ENCODE measurements at places on chromosomes 16 and 17.
A peak's percentile ranks its signal among the peaks of the same experiment; 100 is the strongest.

DNA sequence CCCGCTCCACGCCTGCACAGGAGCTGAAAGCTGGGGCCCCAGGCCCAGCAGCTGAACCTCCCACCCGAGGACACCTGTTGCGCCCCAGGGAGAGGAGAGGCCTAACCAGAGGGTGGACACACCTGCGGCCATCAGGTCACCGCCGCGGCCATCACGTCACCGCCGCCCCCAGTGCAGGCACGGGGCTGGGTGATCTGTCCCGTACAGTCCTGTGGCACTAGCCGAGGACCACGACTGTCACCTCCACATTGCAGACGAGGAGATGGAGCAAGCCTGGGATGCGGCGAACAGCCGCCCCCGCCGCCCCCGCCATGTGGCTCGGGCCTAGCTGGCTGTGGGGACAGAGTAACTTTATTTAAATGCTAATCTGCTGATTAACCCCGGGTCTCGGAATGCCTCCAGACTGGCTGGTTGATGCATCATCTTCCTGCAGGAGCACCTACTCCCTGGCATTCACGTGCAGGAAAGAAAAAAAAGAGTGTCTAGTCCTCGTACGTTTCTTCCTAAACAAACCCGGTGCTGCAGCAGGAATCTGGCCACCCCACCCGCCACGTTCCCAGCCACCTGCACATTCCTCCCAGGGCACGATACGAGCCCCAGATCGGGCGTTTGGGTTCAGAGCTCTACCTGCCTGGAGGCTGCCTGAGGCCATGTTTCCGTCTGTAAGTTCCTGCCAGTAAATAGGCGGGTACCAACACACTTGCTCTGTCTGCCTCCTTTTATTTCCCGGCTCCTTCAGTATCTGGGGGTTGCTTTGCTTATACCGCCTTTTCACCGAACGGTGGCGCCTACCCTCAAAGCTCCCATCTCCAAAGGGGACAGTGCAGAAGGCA lies 29.9 kb downstream of the PIEZO1 start:
- DNase-seq: no peak

DNA sequence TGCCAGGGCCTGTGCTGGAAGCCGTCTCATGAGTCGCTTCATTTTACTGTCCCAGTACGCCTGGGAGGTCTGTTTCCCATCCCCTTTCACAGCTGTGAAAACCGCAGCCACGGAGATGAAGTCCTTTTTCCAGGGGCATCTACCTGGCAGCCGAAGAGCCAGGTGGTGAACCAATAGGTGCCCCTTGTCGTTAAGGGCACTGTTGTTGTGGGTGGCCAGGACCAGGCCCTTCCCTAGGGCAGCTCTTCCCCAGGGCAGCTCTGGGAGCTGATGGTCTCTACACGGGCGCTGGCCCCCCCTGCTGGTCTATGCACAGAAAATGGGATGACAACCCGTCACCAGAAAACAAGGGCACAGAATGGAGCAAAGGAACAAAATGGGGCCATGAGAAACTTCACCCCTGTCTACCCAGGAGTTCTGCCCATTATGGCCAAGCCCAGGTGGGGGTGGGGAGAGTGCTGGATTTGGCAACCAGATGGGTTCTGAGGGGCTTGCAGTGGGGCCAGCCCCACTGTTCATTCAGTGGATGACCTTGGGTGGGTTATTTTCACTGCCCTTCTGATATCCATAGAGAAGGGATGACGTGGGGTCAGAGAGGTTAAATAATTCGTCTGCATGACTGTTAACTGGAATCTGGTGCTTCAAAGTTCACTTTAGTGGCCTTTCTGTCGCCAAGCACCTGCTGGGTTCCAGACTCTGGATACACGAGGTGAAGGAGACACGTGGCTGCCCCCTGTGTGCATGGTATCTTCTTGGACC lies 11.5 kb downstream of the RMI2 start:
- DNase-seq: no peak

GRCh38 chr16:48999508-48999907 lies 282.1 kb downstream of the CBLN1 start:
- no peak for DNase-seq

- DNase-seq: no peak
Measured at GRCh38 chr17:80429356-80430275, 14.6 kb downstream of the ENDOV start.

- no peak for DNase-seq
Measured at GRCh38 chr17:8421571-8421970, 14.1 kb upstream of the NDEL1 start.

- DNase-seq: peak; percentile 89
Measured at GRCh38 chr16:48607056-48607825, 2.7 kb downstream of the N4BP1 start.

DNA sequence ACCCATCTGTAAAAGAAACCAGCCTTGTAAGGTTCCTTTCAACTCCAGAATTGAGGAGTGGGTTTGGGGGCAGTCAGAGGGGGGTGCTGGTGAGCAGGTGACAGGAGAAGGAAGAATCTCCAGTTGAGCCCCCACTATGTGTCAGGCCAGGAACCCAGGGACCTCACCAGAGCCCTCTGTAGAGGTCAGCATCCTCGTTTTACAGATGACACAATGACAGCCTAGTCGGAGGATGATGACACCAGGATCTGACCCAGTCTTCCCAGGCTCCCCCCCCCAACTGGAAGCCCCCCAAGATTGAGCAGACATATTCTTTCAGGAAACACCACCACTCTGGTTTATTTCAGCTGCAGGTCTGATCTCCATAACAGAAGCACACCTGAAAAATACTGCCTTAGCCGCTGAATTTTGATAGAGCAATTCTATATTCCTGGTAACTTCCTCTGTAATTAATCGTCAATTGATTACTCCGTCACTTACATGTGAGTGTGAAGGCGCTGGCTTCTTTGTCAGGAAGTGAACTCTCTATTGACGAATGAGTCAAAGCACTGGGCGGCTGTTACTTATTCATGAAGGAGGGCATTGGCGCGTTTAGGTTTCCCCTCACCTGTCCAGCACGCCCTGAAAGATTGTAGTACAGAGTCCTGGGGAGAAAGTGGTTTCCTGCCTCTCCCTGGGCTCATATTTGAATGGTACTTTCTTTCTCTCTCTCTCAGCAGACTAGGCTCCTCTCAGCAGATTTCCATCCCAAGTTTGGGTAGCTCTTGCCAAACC lies 21.2 kb downstream of the SOCS3 start:
- DNase-seq: no peak

GRCh38 chr17:77194179-77194578 lies 53.4 kb downstream of the SEC14L1 start:
- DNase-seq: no peak

DNA sequence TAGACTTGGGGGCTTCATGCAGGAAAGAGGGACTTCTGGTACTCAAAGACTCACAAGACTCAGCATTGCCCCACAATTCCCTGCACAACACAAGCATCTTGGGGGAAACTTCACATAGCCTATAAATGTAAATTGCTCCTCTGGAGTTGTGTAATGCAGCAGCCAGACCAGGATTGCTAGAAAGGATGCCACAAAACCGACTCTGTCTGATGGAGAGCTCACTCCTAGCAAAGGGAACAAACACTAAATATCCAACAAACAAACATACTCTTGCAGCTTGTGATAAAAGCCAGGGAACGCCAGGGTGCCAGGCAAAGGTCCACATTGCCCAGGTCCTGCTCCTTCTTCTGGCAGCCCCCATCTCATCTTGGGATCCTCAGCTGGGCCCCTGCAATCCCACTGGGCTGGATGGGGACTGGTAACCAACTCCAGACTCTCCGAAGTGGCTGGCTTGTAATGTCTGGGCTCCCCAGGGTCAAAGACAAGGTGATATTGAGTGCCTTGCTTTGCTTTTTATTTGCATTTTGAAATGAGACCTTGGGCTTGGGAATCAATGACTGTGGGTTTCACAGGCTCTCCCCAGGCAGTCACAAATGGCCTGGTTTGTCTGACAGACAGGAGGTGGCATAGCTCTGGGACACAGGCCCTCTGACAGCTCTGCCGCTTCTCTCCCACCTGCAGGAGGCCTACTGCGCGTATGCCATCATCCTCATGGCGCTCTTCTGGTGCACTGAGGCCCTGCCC lies 15.3 kb downstream of the SLC13A2 start:
- no peak for DNase-seq

GRCh38 chr16:49487746-49488145 lies 114.1 kb downstream of the C16orf78 start:
- no peak for DNase-seq

GRCh38 chr16:54589326-54589725 lies 302.7 kb upstream of the IRX3 start:
- DNase-seq: no peak

DNA sequence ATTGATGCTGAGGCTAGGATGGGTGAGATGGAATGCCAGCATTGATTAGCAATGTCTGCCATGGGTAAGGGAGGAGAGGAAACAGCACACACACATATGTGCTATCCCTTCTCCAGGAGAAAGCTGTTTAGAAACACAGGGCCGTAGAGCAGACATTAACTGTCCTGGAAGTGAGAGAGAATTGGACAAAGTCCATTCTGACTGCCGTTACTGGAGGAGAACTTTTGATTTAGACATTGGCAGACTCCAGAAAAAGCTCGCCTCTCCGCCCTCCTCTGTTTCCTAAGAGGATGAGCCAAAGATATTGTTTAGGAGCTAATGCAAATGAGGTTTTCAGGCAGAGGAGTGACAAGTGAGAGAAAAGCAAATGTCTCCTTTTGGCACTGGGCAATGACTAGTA lies 237.0 kb downstream of the HAPSTR1 start:
- no peak for DNase-seq

- DNase-seq: no peak
Measured at GRCh38 chr16:88761830-88762229, 23.2 kb downstream of the PIEZO1 start.

DNA sequence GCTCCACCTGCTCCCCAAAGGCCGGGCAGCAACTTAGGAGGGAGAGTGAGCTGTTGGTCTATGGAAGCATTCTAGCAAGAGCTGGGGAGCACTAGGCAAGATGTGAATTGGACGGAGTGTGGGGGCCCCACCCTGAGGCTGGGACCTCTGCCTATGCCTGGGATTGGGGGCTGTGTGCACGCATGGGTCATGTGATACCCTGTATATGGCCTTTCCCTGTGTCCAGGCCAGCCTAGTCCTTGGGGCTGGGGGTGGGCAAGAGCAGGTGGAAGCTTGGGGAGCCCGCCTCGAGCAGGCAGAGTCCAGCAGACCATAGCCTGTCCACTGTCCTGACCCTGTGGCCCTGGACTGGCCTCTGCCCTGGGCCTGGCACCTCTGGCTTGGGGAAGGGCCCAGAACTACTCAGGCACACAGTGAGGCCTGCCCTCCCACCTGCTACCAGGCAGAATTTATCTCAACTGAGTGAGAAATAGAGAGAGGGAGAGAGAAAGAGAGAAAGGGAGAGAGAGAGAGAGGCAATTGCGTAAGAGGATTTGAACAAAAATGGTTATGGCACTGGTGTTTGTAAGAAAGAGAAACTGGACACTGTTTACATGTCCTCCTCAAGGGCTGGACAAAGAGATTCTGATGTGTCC lies 19.1 kb downstream of the PDP2 start:
- DNase-seq: no peak

DNA sequence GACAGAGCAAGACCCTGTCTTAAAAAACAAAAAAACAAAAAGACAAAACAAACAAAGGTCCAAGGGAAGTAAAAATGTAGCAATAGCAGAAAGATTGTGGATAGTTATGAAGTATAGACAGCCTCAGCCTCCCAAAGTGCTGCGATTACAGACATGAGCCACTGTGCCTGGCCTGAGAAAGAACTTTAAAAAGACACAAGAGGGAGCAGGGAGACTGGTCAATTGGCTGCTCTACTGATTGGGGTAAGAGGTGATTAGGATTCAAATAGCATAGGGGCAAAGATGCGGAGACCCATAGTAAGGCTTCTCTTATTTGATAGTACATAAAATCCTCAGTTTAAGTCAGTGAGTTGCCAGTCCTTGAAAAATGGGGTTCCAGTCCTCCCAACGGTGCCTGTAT lies 518.2 kb upstream of the GOT2 start:
- DNase-seq: no peak

DNA sequence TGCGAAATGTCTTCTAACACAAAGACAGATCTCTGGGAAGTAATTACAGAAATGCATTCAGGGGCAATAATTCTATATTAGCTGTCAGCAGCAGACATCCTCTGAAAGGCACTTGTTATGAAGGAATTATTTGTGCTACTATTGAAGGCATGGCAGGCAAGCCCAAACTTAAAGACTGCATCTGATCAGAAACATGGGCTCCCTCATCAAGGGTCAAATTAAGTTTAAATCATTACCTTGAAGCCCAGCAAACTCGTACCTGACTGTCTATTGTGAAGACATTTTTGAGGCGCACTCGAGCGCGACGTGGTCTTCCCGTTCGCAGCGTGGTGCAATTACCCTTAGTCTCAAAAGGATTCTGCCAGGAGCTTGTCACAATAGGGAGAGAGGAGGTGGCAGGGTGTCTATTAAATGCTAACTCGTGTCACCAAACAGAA lies 110.6 kb downstream of the ZNF423 start:
- no peak for DNase-seq

DNA sequence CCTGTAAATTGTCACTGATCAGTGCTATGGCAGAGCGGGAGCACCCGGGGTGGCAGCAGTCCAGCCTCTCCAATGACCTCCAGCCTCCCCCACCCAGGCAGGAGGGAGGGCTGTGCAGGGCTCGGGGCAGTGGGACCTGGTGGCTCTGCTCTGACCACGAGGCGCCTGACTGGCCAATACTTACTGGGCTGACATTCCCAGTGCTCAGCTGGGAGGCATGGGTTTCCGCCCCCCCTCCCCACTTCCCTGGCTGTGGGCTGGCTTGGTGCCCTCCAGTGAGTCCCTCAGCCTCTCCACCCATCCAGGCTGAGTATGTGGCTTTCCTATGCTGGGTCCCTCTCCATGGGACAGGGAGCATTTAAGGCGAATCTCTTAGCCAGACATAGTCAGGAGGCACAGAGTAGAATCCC lies 2.7 kb downstream of the SOCS3 start:
- DNase-seq: no peak

- DNase-seq: no peak
Measured at GRCh38 chr16:22325598-22326368, 28.6 kb downstream of the POLR3E start.
